Activated T-cell treated with anti-CD3 and anti-CD28 coated beads, Interleukin-2, amount 50 U/mL, for 4 hours (primary cell): ENCODE measurements at places on chromosomes 1 and 21.

DNA sequence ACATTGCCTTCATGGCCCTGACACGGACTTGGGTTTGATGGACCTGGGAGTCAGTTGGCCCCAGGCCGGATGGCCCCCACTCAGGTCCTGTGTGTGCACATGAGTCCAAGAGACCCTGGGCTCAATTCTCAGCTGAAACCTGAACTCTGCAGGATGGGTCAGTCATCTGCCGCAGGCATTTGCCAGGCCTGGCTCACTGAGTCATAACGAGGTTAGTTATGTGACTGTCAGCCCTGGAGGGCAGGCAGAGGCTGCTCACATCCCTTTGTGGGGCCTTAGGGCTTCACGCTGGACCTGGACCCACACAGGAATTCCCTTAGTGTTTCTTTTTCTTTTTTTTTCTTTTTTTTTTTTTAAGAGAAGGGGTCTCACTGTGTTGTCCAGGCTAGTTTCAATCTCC is 46.5 kb downstream of the PSMG1 start:
- no peak for DNase-seq

- peak; percentile 5 for DNase-seq
These were observed 14.7 kb upstream of the SLC19A1 start for GRCh38 chr21:45556645-45557615.

DNA sequence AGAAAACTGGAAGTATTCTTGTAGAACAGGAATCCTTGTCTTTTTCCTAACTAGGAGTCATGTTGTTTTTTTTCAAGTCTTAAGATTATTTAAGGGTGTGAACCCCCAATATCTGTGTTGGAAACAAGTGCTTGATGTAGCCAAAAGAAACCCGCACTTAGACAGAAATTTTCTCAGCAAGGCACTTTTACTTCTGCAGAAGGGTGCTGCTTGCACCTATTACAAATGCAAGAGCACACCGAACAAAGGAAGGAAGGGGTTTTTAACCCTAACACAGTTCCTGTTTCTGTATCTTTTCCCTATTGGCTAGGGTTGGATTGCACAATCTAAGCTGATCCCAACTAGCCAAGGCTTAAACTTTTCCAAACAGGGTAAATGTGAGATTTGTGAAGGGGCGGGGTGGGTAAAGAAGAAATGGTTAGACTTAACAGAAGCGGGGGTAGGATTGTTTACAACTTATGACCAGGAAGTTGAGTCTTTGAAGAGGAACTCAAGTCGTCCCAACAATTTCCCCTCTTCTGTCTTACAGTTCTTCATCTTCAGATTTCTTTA is 75.1 kb downstream of the ZFYVE9 start:
- DNase-seq = no peak

- no peak for DNase-seq
These were observed 90.1 kb downstream of the PLXNA2 start for GRCh38 chr1:208154040-208154439.

DNA sequence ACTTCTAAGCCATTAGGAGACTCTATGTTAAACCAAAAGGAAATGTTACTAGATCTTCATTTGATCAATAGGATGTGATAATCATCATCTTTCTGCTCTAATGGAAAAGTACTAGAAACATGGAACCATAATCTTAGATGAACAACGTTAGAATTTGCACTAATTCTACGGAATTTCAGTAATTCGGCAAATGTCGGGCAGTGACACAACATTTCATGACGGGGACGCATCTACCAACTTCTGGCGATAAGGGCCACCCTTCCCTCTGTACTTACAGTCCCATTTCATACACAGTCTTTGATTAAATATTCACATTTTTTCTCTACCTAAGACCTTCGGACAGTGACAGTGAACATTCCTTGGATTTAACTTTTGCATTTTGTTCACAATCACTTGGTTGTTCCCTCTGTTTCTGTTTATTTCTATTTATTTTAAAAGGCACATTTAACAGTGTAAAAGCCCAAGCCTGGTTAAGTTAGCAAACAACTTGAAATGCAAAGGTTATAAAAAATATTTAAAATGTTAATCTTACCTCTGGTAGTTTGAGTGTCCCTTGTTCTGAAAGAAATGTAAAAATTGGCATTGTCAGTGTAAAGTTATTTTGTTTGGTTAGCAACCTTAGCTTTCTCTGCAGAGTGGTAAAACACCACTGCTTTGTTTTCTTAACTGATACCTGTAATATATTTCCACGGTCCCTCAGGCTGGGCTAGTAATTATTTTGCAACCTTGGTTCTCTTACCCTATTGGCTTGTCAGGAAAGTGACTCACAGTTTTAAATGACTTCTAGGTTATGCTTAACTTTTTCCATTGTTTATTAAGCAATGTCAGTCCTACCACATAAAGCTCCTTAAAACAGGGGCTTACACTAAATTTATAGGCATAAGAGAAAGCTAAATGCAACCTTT is 276.9 kb downstream of the VAV3 start:
- DNase-seq = no peak

DNA sequence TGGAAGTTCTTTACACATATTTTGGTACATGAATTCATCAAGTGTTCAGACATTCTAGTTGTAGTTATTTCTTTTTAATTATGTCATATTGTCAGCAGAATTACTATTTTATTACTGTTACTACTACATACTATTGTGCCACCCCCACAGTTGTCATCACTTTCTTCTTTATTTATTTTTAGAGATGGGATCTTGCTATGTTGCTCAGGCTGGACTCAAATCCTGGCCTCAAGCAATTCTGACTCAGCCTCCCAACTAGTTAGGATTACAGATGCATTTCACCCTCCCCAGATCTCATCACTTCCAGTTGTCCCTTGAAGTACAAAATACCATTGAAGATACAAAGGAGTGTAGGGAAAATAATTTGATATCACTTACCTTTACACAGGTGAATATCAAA is 258.0 kb downstream of the KCTD3 start:
- DNase-seq = no peak

- DNase-seq = no peak
These were observed 137.7 kb downstream of the PRDM16 start for GRCh38 chr1:3206696-3207095.

DNA sequence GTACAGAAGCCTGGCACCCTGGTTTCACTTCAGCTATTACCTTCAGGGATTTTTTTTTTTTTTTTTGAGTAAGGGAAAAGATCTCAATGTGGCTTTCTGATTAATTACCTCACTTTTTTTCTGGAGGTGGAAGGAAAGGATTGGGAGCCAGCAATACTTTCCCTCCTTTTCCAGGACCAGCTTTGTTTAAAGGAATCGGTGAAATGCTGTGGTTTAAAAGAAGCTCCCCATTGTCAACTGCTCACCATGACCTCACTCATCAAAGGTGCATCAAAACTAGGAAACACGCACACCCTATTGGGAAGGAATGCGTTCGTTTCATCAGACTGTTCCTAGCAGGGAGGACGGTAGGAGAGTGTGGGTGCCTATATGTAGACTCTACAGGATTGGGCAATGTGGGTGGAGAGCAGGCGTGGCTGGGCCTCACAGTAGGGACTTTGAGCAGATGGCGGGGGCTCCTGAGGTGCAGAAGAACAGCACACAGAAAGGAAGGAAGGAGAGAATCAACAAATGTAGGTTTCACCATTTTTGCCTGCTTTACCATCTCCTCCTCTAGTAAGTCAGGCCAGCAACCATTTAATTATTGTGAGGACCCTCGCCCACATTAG is 13.0 kb downstream of the PHGDH start:
- DNase-seq = no peak

DNA sequence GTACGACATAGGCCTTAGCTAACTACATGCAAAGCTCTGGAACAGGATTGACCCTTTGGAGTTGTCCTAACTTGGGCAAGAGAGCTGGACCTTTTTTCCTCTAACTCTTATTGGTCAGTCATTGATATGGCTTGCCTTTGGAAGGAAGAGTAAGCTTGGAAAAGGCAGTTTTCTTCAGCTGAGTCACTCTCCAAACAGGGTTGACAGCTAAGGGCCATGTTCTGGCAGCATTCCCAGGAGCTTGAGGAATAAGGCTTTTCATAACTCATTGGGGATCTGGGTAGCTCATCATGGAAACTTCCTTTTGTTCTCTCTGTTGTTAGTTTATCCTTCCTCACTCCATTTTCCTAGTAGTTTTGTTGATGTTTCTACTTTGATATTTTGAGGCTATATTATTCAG is 14.5 kb upstream of the ERRFI1 start:
- DNase-seq = no peak

- DNase-seq = peak; percentile 10
These were observed 776 bp downstream of the ITSN1 start for GRCh38 chr21:33642896-33643657.

DNA sequence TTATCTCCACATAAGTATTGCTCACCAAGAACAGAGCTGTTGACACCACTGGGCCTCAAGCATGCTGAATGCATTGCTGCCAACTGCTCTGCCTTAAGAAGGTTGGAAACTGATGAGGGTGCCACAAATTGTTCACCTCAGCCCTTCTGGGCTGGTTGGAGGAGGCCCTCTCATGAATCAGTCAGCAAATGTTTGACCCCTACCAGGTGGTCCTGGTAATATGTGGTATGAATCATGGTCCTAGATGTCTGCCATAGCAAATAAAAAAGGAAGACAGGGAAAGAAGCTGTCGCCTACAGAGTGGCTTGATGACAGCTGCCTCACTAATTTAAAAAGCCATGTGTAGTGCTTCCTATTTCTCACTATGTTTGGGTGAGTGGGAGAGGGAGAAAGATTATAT is 12.2 kb downstream of the SPATA46 start:
- DNase-seq = no peak

- no peak for DNase-seq
These were observed 13.8 kb upstream of the MPZL1 start for GRCh38 chr1:167707942-167708341.

- no peak for DNase-seq
These were observed 16.2 kb upstream of the LRP8 start for GRCh38 chr1:53343831-53344668.

DNA sequence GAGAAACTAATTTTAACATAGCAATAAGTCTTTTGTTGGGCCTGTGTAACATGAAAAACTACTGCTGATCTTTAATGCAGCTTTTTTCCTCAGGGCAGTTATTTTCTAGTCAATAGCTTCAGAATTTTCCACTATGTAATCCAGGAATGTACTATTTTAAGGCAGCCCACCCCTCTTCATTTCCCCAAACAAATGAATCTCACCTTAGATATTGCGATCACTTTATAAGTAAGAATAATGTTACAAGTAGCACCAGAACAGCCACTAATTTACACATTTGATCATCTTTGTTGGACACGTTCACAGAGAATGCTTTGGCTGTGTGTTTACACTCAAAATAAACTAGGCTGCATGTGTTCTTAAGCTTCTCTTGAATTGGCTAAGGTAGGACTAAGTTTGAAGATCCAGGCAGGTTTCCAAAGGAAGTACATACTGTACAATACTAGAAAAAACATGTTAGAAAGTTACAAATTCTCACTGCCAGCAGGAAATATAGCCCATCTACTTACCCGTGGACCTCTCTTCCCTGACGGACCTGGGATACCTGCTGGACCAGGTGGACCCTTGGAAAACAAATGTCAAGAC is 41.7 kb downstream of the COL24A1 start:
- DNase-seq = no peak

DNA sequence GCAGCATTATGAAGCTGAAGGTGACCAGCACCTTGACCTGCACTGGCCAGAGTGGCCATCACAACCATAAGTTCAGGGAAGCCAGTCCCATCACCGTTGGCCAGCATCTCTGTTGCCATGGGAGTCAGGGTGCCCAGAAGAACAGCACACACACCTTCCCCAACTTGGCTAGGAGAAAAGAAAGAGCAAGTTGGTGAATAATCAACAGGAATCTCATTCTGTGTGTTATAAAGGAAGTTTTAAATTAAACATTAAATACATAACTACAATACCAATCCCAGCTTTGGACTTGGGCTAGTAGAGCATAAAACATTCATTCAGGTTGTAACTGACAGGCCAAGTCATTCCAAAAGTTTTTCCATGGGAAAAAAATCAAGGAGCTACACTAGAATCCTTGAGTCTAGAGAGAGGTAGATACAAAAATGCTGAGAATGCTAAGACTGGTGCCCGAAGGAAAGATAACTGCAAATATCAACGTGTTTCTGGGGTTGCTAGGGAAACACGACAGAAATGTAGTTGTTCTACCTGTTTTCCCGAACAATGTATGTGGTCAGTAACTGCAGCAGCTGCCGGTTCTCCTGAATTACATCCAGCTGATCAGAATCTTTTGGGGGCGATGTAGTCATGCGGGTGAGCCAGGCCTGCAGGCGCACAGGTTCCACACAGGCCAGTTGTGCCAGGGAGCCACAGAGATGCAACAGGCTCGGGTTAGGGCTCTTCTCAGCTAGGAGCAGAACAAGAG is 45.6 kb downstream of the UBR4 start:
- no peak for DNase-seq

DNA sequence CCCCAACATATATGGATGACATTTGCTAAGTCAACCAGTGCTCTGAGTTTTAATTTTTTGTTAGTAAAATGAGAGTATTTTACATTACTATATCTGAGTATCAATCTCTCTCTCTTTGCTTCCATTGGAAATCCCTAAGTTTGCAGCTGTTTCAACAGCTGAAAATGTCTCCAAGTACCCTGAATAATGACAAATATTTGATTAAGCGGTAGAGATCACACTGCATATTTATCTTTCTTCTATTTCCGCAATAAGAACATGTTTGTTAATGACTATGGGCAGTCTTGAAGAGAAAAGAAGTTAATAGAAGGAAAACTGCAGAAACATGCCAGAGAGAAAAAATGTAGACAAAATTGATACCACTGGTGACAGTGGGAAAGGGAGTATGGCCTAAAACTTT is 1117.5 kb downstream of the NCAM2 start:
- no peak for DNase-seq

DNA sequence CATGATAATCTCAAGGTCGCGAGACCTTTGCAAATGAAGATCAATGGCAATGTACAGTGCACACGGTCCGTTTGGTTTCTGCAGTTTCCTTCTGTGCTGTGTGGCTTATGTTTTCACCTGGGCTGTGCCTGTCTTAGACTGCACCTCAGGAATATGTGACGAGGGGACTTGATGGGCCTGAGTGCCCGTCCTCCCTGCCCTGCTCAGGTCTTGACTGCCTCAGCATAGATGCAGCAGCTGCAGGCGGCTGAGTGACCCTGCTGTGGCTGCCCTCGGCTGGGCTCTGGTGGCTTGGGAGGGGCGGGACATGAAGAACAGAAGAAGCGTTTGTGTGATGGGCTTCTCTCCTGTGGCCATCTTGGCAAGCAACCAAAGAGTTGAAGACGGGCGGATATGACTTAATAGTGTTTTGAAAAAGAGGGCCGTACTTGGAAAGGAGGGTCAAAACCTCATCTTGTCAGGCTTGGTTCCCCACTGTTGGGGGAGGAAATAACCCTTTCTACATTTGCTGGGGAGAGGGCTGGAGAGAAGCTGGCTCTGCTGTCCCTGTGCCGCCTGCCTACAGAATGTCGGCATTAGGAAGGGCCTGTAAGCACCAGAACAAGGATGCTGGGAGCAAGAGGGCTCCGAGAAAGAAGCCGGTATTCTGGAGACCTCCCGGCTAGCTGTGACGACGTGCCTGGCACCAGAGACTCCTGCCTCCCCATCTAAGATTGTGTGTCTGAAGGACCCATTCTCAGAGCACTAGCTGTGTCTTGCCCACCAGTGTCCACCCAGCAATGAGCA is 7.1 kb downstream of the MYBPHL start:
- no peak for DNase-seq

DNA sequence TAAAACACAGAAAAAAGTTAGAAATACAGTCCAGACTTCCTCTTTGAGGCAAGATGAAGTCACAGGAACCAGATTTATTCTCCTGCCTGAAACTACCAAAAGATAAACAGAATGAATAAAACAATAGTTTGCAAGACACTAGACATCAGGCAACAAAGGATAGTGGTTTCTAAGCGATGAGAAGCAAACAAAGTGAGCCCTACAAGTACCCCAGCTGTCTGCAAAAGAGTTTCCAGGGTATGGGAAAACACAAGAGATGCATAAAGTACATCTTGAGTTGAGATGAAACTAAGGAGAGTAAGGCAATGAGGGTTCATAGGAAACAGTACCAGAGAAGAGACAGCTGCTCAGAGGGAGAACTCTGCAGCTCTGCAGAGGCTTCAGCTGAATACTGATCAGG is 83.3 kb upstream of the COL24A1 start:
- no peak for DNase-seq
